ENCODE measurements at places on chromosomes 2 and 18. TPM values are rescaled to one million over a fixed set of nuclear protein-coding genes. Genes with fewer than 3 reads are reported as not detected.

Gene HAAO
- 22.0 TPM for total RNA-seq

DNA sequence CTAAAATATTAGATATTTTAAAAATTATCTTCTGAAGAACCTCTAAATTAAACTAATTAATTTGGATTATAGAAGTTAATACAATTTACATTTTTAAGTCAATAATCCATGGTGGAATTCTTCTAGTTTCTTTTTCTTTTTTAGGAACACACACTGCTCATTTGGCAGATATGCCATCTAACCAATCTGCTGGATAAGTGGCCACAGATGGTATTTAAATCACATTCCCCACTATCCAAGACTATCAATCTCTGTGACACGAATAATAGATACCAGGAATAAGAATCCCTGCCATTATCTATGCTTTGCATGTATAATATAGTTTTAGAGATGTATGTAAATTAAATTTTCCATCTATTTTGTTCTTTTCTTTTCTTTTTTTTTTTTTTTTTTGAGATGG lies 58.5 kb downstream of the CABYR start:
- H3K27me3 ChIP-seq: no peaks in the 10 kb centered on the region
- no peak overlapping the region for H3K4me3 ChIP-seq
- peaks cover 1% of the 10 kb centered on the region for H3K4me1 ChIP-seq
- DNase-seq: no peak

Gene TIA1
- total RNA-seq: 87.6 TPM

Gene CXCR1
- 3.5 TPM for total RNA-seq

GRCh38 chr2:71614976-71615766 lies 161.8 kb downstream of the DYSF start:
- no peaks in the 10 kb centered on the region for H3K36me3 ChIP-seq
- H3K27ac ChIP-seq: peak overlapping the region; percentile 73
- peaks cover 3% of the 10 kb centered on the region for H3K4me1 ChIP-seq
- no peak overlapping the region for H3K4me3 ChIP-seq
- DNase-seq: peak; percentile 89
- H3K27me3 ChIP-seq: no peaks in the 10 kb centered on the region

- H3K4me3 ChIP-seq: no peak overlapping the region
- H3K36me3 ChIP-seq: no peaks in the 10 kb centered on the region
- peak; percentile 26 for DNase-seq
- H3K27me3 ChIP-seq: no peaks in the 10 kb centered on the region
Measured at GRCh38 chr18:79493801-79494211, 98.1 kb downstream of the NFATC1 start.

Gene RNF152
- total RNA-seq: 24.9 TPM

GRCh38 chr18:75863696-75864095 lies 436.2 kb upstream of the SMIM21 start:
- no peak overlapping the region for H3K4me3 ChIP-seq
- H3K4me1 ChIP-seq: no peaks in the 10 kb centered on the region
- H3K27ac ChIP-seq: no peak overlapping the region
- no peak for DNase-seq
- H3K27me3 ChIP-seq: no peaks in the 10 kb centered on the region

DNA sequence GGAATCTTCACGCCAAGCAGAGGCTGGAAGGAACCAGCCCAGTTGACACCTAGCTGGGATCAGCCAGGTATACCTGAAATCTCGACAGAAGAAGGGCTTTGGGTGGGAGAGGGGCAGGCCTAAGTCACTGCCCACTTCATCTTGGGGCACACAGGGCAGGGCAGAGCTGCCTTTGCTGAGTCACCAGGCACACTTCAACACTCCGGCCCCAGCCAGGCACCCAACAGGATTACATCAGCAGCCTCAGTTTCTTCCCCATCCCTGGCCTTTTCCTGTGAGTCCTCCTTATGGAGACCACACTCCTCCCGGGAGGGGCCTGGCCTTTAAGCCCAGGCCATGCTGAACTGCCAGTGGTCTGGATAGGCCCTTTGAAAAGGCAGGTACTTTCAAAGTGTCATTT lies 201.7 kb upstream of the HS6ST1 start:
- H3K4me1 ChIP-seq: no peaks in the 10 kb centered on the region
- no peak for DNase-seq
- H3K27me3 ChIP-seq: no peaks in the 10 kb centered on the region
- H3K36me3 ChIP-seq: no peaks in the 10 kb centered on the region

DNA sequence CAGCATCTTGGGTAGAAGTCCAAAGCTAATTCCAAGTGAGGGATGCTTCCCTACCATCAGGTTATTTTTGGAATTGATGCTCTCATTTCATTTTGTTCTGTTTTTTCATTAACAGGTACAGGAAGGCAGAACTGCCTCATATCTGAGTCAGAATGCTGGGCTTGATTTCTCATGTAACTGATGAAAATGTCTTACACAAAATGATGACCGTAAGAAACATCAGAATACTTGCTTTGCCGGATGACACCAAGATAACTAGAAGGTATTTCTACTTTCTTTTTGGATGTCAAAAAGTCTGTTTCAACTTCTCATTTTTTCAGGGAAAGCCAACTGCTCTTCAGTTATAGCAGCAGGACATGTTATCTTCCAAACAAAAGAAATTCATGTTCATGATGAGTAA lies 62.6 kb downstream of the ETAA1 start:
- DNase-seq: no peak
- H3K4me3 ChIP-seq: no peak overlapping the region
- H3K4me1 ChIP-seq: no peaks in the 10 kb centered on the region
- no peaks in the 10 kb centered on the region for H3K36me3 ChIP-seq
- H3K27ac ChIP-seq: no peak overlapping the region

Gene HOXD13
- not detected for total RNA-seq

Gene RAD51AP2
- total RNA-seq: not detected

Gene NTSR2
- not detected for total RNA-seq

Gene CD302
- total RNA-seq: 71.2 TPM

GRCh38 chr2:30527859-30528258 lies 80.8 kb downstream of the LCLAT1 start:
- no peak for DNase-seq
- no peak overlapping the region for H3K4me3 ChIP-seq
- H3K36me3 ChIP-seq: no peaks in the 10 kb centered on the region
- H3K4me1 ChIP-seq: peaks cover 1% of the 10 kb centered on the region
- H3K27me3 ChIP-seq: no peaks in the 10 kb centered on the region
- H3K27ac ChIP-seq: peak overlapping the region; percentile 28

Gene SNRNP27
- 45.1 TPM for total RNA-seq

DNA sequence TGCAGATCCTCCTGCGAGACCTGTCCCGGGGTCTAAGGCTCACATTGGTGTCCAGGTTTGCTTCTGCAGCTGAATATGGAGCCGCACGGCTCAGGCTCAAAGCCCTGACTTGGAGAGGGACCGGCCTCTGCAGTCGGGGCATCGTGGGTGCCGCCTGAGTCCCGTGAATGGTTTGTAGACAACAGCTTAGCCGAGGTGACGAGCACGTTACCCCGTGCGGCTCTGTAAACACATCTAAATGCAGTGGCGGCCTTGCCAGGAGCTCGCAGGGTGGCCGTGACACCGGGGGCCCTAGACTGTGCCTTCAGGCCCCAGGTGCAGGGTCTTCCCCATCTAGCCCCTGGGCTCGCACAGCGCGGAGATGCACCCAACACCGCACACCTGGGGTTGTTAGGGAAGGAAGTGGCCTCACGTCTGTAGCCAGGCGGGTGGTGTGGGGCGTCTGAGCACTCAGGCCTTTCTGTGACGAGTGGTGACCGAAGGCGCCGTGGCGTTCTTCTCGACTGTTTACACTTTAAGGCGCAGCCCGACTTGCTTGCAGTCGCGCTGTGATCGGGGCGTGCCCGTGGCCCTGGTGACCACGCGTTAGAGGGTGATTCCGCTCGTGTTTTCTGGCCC lies 91.6 kb downstream of the NFATC1 start:
- H3K4me1 ChIP-seq: no peaks in the 10 kb centered on the region
- H3K36me3 ChIP-seq: no peaks in the 10 kb centered on the region
- H3K27me3 ChIP-seq: no peaks in the 10 kb centered on the region
- H3K4me3 ChIP-seq: no peak overlapping the region
- no peak overlapping the region for H3K27ac ChIP-seq

GRCh38 chr2:195594919-195595694 lies 61.9 kb upstream of the SLC39A10 start:
- H3K27ac ChIP-seq: no peak overlapping the region
- no peak overlapping the region for H3K4me3 ChIP-seq
- H3K27me3 ChIP-seq: no peaks in the 10 kb centered on the region
- H3K36me3 ChIP-seq: no peaks in the 10 kb centered on the region
- H3K4me1 ChIP-seq: no peaks in the 10 kb centered on the region
- no peak for DNase-seq

- H3K27me3 ChIP-seq: no peaks in the 10 kb centered on the region
- H3K27ac ChIP-seq: no peak overlapping the region
- H3K4me1 ChIP-seq: no peaks in the 10 kb centered on the region
- no peak for DNase-seq
- H3K36me3 ChIP-seq: no peaks in the 10 kb centered on the region
- no peak overlapping the region for H3K4me3 ChIP-seq
Measured at GRCh38 chr2:198916548-198917080, 541.1 kb downstream of the SATB2 start.

Gene LCT
- not detected for total RNA-seq

GRCh38 chr18:24491927-24492834 lies 31.7 kb downstream of the HRH4 start:
- no peak overlapping the region for H3K4me3 ChIP-seq
- DNase-seq: no peak
- H3K4me1 ChIP-seq: no peaks in the 10 kb centered on the region
- no peaks in the 10 kb centered on the region for H3K27me3 ChIP-seq
- H3K36me3 ChIP-seq: no peaks in the 10 kb centered on the region

- DNase-seq: no peak
- H3K4me3 ChIP-seq: no peak overlapping the region
- H3K27me3 ChIP-seq: no peaks in the 10 kb centered on the region
- H3K36me3 ChIP-seq: no peaks in the 10 kb centered on the region
- no peaks in the 10 kb centered on the region for H3K4me1 ChIP-seq
Measured at GRCh38 chr2:185880396-185880795, 141.8 kb downstream of the FSIP2 start.

- no peak overlapping the region for H3K4me3 ChIP-seq
- no peak overlapping the region for H3K27ac ChIP-seq
- peaks cover 2% of the 10 kb centered on the region for H3K4me1 ChIP-seq
- DNase-seq: no peak
- H3K36me3 ChIP-seq: peaks cover 9% of the 10 kb centered on the region
- no peaks in the 10 kb centered on the region for H3K27me3 ChIP-seq
Measured at GRCh38 chr2:71353248-71353647, 21.7 kb downstream of the ZNF638 start.

Gene MAP2
- 19.6 TPM for total RNA-seq

GRCh38 chr18:63271148-63271547 lies 48.4 kb downstream of the BCL2 start:
- H3K36me3 ChIP-seq: no peaks in the 10 kb centered on the region

Gene POTEC
- not detected for total RNA-seq

DNA sequence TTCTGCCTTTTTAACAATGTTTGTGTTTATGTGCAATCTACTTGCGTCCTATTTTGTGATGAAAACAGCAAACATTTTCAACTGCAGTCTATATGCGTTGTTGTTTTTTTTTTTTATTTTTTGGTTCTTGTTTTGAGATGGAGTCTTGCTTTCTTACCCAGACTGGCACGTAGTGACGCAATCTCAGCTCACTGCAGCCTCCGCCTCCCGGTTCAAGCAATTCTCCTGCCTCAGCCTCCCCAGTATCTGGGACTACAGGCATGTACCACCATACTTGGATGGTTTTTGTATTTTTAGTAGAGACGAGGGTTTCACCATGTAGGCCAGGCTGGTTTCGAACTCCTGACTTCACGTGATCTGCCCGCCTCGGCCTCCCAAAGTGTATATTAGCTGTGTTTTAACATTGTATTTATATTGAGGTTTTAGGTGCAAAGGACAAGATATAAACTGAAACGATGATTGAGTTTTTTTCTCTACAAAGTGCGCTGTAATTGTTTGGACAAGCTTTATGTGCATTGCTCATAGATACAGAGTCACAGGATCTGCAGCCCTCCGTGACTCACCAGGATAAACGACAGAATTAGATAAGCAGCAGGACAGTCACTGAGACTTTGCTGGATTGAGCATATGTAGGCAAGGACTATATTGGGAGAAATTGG lies 17.4 kb downstream of the CDH7 start:
- no peaks in the 10 kb centered on the region for H3K36me3 ChIP-seq
- no peak for DNase-seq
- H3K4me1 ChIP-seq: no peaks in the 10 kb centered on the region
- no peak overlapping the region for H3K4me3 ChIP-seq
- H3K27ac ChIP-seq: no peak overlapping the region

DNA sequence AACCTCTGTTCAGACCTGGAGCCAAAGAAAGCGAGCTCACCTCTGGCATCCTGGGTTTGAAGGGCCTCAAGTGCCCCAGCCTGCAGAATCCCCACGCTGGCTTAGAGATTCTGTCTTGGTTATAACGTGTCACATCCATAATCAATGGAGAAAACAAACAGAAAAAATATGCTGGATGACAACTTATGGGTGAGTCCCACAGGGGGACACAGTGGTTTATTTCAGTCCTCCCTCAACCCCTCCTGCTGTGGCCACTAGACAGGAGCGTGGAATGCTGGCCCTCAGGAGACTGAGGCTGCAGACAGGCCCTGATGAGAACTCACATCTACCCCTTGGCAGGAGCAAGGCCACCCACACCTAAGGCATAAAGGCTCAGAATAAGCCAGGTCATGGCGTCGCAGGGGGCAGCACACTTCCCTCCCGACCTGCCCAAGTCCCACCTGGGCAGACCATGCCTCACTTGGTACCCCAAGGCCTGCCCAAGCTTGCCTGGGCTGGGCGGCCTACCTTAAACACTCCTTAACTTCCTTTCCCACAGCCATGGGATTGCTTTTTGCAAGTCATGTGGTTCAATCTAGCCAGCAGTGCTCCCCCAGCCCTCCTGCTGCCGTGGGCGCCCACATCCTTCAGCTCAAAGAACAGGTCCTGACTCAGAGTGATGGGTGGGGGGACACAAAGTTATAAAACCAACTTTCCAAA lies 19.9 kb downstream of the COX7A2L start:
- no peaks in the 10 kb centered on the region for H3K4me1 ChIP-seq
- no peaks in the 10 kb centered on the region for H3K36me3 ChIP-seq
- no peak overlapping the region for H3K4me3 ChIP-seq

Gene GTF2A1L
- not detected for total RNA-seq

DNA sequence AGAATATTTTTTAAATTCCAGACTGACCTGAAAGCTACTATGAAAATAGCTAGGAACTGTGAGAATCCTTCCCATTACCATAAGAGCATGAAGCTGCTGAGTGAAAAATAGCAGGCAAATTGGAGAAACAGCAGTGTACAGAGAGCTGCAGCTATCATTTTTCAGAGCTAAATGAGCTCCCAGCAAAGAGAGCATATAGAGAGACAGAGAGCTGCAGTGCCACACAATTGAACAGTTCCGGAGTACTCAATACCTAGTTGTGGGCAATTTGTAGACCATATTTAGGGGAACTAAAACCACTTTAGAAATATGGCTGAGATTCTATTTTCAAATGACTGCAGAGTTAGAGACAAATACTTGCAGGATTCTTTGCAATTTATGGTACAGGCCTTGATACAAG lies 645.3 kb downstream of the STK39 start:
- no peaks in the 10 kb centered on the region for H3K4me1 ChIP-seq
- DNase-seq: no peak
- no peaks in the 10 kb centered on the region for H3K36me3 ChIP-seq
- no peak overlapping the region for H3K4me3 ChIP-seq
- no peaks in the 10 kb centered on the region for H3K27me3 ChIP-seq
- no peak overlapping the region for H3K27ac ChIP-seq

Gene LOXHD1
- total RNA-seq: 1.0 TPM

- no peak overlapping the region for H3K27ac ChIP-seq
- peak; percentile 84 for DNase-seq
- H3K27me3 ChIP-seq: no peaks in the 10 kb centered on the region
- H3K36me3 ChIP-seq: no peaks in the 10 kb centered on the region
Measured at GRCh38 chr2:218883491-218884490, 3.1 kb downstream of the WNT10A start.
